ENCODE measurements at places on chromosomes 1 and 21. TPM values are rescaled to one million over a fixed set of nuclear protein-coding genes. Genes with fewer than 3 reads are reported as not detected.

- DNase-seq: no peak
- no peaks in the 10 kb centered on the region for H3K36me3 ChIP-seq
- no peak overlapping the region for H3K27ac ChIP-seq
- H3K4me3 ChIP-seq: no peak overlapping the region
- H3K27me3 ChIP-seq: no peaks in the 10 kb centered on the region
These were observed 89.8 kb upstream of the TMPRSS15 start for GRCh38 chr21:18493422-18493821.

DNA sequence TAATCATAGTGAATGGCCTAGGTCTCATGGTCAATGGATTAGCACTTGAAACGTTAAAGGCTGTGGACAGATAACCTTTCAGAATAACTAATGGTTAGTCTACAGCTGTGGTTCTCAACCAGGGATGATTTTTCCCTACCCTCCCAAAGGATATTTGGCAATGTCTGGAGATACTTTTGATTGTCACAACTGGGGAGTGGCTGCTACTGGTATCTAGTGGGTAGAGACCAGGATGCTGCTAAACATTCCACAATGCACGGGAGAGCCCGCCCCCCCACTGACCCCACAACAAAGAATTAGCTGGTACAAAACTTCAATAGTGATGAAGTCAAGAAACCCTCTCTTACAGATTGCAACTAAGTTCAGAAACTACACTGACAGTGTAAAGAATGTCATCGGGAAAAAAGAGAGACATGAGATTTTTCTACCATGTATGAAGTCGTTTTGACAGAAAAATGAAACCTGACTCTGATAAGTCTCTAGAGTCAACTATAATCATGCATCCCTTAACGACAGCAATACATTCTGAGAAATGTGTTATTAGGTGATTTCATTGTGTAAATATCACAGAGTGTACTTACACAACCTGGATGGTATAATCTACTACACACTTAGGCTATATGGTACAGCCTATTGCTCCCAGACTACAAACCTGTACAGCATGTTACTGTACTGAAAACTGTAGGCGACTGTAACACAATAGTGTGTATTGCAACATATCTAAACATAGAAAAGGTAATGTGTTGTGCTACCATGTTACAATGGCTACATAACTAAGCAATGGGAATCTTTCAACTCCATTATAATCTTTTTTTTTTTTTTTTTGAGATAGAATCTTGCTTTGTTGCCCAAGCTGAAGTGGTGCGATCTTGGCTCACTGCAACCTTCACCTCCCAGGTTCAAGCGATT is 49.7 kb upstream of the PRDX6 start:
- H3K4me3 ChIP-seq: no peak overlapping the region
- peaks cover 33% of the 10 kb centered on the region for H3K4me1 ChIP-seq
- no peak for DNase-seq
- H3K27me3 ChIP-seq: no peaks in the 10 kb centered on the region
- H3K36me3 ChIP-seq: peaks cover 7% of the 10 kb centered on the region

DNA sequence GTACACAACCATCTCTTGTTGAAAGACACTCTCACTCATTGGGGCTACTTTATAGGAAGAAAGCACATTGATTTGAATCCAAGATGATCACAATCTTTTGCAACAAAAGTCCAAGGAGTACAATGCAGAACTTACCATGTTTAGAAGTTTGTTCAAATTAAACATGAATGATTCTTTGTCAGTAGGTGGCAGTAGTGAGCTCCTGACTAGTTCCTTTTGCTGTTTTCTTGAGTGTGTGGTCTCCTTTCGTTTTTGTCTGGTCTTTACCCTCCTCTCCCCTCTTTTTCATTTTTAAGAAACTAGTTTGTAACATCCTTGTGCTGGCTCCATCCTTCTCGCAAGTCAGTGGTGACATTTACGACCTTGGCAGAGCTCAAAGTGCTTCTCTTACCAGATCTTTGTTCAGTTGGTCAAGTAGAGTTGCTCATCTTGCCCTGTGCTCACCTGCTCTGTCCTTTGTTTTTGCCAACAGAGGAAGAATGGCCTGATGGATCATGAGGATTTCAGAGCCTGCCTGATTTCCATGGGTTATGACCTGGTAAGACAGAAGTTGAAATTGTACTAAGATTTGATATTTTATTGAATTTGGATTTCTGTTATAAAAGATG is 35.7 kb upstream of the MTR start:
- H3K4me3 ChIP-seq: no peak overlapping the region
- H3K27me3 ChIP-seq: no peaks in the 10 kb centered on the region
- H3K27ac ChIP-seq: no peak overlapping the region
- H3K36me3 ChIP-seq: peaks cover 79% of the 10 kb centered on the region

DNA sequence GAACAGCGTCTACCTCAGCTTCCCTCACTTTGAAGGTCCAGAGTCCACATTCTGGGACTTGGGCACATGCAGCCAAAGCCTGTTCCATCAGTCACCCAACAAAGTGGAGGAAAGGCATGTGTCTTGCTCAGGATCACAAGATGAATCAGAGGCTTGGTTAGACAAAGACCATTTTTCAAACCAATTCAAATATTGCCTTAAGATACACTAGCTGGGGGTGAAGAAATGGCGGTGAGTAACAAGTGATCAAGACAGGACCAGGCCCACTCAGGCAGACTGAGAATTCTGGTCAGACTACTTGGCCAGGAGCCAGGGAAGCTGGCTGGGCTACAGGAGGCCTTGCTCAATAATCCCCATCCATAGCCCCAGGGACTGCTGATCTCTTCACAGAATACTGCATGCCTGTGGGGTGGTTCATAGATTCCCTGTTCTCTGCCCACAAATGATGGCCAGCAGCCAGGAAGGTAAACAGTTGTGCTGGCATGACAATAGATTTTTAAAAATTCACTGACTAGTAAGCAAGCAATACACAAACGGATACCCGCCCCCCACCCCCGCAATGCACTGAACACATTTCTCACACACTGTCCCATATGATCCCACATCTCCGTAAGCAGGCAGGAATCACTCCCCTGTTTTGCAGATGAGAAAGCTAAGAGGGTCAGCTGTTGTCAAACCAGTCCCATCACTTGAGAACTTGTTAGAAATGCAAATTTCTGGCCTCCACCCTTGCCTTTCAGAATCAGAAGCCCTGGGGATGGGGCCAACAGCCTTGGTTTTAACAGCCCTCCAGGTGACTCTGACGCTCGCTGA is 27.2 kb downstream of the ERI3 start:
- H3K4me3 ChIP-seq: no peak overlapping the region
- peaks cover 32% of the 10 kb centered on the region for H3K36me3 ChIP-seq
- H3K4me1 ChIP-seq: peaks cover 22% of the 10 kb centered on the region
- DNase-seq: peak; percentile 95
- H3K27ac ChIP-seq: peak overlapping the region; percentile 16

DNA sequence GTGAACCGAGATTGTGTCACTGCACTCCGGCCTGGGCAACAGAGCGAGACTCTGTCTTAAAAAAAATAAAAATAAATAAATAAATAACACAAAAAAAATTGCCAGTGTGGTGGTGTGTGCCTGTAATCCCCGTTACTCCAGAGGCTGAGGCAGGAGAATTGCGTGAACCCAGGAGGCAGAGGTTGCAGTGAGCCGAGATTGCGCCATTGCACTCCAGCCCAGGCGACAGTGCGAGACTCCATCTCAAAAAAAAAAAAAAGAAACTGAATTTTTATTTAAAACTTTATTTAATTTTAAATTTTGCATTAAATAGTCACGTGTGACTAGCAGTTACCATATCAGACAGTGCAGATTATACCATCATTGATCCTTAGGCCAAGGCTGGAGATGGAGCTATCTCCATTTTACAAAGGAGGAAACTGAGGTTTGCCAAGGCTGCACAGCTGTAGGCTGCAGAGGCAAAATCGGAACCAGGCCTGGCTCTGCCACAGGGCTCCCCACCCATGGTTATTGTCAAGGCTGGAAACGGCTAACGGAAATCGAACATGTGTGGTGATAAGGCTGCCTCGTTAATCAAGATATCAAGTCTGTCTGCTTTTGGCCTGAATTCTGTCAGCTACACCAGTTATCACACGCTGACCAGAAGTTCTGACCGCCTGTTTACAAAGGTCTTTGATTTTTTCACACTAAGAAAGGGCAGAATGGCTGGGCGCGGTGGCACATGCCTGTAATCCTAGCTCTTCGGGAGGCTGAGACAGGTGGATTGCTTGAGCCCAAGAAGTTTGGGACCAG is 20.5 kb downstream of the HSPG2 start:
- peak overlapping the region; percentile 98 for H3K27ac ChIP-seq
- H3K4me1 ChIP-seq: peaks cover 99% of the 10 kb centered on the region
- H3K4me3 ChIP-seq: no peak overlapping the region
- no peak for DNase-seq
- H3K36me3 ChIP-seq: peaks cover 18% of the 10 kb centered on the region

The TFF3 gene
- total RNA-seq: 2.5 TPM

The TGFB2 gene
- 5.3 TPM for total RNA-seq

The CDCA8 gene
- 0.42 TPM for total RNA-seq
